Stimulated activated CD8-positive, alpha-beta memory T cell treated with anti-CD3 and anti-CD28 coated beads, Interleukin-7, amount 100 ng/mL, for 1 hour (primary cell): ENCODE measurements at places on chromosomes 5 and 9.

DNA sequence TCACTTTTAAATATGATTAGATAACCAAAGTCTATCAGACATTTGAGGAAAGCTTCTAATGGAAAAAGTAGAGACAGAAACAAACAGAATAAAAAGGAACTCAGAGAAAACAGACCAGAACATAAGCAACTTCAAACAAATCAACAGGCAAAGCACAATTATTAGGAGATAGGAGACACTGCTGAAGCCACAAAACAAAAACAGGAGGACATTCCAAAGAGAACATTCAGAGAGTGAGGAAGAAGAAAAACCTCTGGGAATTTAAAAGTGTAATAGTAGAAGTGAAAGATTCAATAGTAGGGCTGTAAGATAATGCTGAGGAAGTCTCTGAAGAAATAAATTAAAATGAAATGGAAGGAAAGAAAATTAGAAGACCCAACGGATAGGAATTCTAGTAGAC is 83.2 kb upstream of the TBCA start:
- DNase-seq = no peak

GRCh38 chr9:25678846-25679360 is 659 bp upstream of the TUSC1 start:
- DNase-seq = no peak

DNA sequence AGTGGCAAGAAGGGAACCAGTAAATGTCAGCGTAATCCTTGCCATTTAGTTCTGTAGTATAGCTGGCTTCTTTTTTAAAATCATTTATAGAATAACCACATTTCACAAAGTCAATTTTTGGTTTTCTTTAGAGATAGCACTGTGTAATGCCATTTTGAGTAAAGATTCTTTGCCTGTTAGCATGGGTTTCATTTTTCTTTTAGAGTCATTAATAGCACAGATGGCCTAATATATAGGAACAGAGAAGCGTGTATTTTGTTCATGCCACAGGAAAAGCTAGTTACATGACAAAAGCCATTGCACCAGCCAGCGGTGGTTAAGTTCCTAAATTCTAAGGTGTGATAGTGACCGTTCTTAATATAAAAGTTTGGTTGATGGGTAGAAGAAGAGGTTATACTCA is 1363.9 kb downstream of the MAT2B start:
- DNase-seq = no peak

- DNase-seq = no peak
These were observed 153.6 kb downstream of the SNX18 start for GRCh38 chr5:54671111-54671531.

DNA sequence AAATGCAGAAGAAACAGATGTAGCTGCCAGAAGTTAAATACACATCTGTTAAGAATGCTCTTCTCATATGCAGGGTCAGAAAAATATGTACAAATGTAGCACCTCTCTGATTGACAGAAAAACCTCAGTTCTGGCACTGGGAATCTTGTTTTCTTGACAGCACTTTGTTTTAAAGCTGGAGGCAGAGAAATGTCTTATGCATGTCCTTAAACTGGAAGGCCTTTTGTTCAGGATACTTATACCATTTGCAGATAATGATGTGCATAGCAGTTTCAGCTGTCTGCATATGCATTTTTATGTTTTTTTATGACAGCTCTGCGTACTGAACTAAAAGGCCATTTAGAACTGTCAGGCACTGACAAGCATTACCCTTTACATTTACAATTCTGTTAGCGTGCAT is 567.9 kb downstream of the EBF1 start:
- DNase-seq = no peak
